Islet precursor cell (in vitro differentiated cells): ENCODE measurements at places on chromosomes 2 and 18.

GRCh38 chr2:109692013-109692743 is 78.0 kb downstream of the SOWAHC start:
- DNase-seq = peak; percentile 51

- no peak for DNase-seq
Observed at GRCh38 chr2:42127425-42128424, 41.4 kb upstream of the EML4 start.

- DNase-seq = no peak
Observed at GRCh38 chr2:240478346-240479110, 43.1 kb downstream of the GPC1 start.

GRCh38 chr2:188295067-188295685 is 3.5 kb downstream of the GULP1 start:
- DNase-seq = no peak

GRCh38 chr2:239944694-239945551 is 80.2 kb downstream of the NDUFA10 start:
- DNase-seq = no peak

- DNase-seq = no peak
Observed at GRCh38 chr2:215882689-215883088, 130.7 kb downstream of the MREG start.
